Left kidney (tissue), 8 donors: ENCODE measurements at places on chromosomes 16 and 17. TPM values are rescaled to one million over a fixed set of nuclear protein-coding genes. Genes with fewer than 3 reads are reported as not detected.

- no peak for DNase-seq
Measured at GRCh38 chr17:77228241-77228752, 87.5 kb downstream of the SEC14L1 start.

- no peak for DNase-seq
Measured at GRCh38 chr17:34892461-34893249, 68.6 kb downstream of the CCT6B start.

DNA sequence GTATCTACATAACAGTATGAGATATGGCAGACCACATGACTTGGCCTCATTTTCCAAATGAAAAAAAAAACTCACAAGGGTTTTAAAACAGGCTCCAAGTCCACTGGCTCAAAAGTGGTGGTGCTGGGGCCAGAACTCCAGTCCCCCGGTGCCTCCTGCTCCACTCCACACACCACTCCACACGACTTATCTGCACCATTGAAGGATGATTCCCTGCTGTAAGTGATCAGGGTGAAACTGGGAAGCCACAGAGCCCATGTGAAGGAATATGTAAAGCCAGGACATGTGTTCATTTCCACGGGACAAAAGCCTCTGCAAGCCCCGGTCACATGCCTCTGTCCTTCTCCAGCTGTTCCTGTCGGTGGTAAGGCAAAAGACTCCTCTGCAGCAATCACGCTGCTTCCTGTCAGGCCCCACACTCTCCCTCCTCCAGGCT is 97.2 kb downstream of the ZNF18 start:
- DNase-seq: no peak

Gene BLMH
- polyA plus RNA-seq: 100 TPM

GRCh38 chr16:75197522-75198134 is 9.3 kb downstream of the CTRB2 start:
- DNase-seq: no peak

Gene CNGB1
- 0.02 TPM for polyA plus RNA-seq

GRCh38 chr17:50192618-50193291 is 8.7 kb downstream of the COL1A1 start:
- no peak for DNase-seq

DNA sequence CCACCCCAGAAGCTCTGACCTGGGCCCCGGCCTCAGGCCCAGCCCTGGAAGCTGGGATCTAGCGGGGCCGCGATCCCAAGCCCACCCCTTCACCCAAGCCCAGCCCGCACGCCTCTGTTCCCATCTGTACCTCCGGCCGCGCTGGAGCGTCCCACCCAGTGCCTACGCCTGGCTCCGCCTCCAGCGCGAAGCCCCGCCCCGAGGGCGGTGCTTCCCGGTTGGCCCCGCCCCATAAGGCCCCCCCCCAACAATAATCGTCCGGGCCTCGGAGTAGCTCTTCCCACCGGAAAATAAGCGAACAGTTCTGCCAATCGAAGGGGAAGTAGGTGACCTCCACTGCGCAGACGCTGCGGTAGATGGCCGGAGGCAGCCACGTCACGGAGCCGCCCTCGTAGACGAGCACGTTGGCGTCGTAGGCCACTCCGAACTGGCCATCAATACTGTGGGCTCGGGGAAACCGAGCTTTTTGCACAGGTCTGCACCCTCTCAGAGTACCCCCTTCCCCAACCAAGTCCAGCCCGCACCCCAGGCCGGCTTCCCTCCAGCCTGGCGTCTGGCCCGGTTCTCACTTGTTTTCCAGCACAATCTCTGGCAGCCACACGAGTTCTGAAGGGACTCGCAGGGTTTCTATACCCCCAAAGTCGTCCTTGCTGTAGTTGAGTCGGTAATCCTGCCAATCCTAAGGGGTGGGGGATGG is 1.1 kb downstream of the CHRNE start:
- no peak for DNase-seq

Gene CCL8
- polyA plus RNA-seq: 0.15 TPM
